Stimulated activated CD4-positive, alpha-beta T cell treated with anti-CD3 and anti-CD28 coated beads, Interleukin-4, amount 100 ng/mL, for 1 hour (primary cell): ENCODE measurements at places on chromosomes 12 and 14.

GRCh38 chr14:59251811-59252771, 63.6 kb downstream of the DAAM1 start:
- no peak for DNase-seq

DNA sequence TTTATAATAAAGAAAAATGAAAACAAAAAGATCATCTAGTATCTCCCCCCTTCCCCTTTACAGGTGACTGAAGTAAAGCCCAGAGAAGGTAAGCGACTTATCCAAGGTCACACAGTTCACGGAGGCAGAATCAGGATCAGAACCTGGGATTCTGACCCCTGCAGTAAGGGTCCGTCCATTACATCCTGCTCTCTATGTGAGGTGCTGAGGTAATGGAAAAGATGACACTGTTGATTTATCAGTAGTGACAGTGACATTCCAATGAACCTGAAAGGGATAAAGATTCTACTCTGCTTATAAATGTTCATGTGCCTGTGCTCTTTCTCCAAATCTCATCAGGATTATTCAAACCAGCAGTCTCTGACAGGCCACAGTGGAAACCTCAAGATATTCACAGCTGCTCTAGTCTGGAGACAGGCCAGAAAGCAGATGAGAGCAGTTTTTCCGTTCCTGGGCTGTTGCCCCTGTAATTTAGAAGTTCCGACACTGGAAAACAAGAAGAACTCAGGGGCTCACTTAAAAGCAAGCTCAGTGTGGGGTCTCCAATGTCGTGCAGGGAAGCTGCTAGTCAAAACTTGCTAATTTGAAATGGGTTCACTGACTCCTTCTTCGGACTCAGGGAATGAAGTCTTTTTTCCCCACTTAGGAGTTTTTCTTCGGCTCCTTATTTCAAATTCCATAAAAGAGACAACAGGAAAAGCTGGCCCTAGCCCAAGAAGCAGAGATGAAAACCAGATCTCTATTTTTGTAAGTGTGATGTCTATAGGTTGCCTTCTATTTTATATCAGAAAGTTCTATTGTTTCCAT, 131.8 kb upstream of the EEA1 start:
- DNase-seq = no peak

- no peak for DNase-seq
These were observed 15.8 kb upstream of the DTX1 start for GRCh38 chr12:113040722-113041171.

DNA sequence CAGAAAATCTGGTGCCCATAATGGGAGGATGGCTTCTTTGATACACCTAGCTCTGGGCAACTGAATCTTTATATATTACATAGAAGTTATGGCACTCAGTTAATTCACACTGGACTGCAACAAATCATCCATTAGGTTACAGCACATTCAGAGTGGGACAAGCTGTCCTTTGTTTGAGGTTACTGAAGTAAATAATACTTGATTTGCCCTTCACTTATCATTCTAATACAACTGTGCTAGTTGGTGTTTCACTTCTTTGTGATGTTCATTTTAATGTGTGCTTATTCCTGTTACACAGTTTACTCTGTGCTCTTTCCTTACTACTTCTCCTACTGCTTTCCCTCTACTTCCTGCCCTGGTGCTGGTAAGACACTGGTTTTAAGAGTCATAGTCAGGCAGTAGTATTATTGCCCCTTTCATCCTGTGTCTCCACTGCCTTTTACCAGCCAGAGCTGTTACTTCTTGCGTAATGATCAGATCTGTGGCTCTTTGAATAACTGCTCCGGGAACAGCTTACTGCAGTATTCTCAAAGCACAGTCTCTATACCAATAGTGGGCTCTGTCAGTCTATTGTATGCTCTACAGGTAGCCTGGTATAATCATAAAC, 36.4 kb upstream of the GXYLT1 start:
- DNase-seq = no peak

- DNase-seq = no peak
These were observed 1159.2 kb upstream of the TMEM132C start for GRCh38 chr12:127107744-127108143.

DNA sequence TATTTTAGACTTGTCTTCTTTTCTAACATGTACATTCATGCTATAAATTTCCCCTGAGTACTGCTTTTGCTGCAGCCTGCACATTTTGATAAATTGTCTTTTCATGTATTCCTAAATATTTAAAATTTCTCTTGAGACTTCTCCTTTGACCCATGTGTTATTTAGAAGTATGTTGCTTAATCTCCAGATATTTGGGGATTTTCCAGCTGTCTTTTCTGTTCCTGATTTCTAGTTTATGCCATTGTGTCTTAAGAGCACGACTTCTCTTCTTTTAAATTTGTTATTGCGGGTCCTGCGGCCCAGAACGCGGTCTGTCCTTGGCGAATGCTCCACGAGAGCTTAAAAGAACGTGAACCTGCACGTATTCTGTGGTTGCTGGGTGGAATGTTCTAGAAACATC, 136.4 kb downstream of the KIF26A start:
- no peak for DNase-seq

DNA sequence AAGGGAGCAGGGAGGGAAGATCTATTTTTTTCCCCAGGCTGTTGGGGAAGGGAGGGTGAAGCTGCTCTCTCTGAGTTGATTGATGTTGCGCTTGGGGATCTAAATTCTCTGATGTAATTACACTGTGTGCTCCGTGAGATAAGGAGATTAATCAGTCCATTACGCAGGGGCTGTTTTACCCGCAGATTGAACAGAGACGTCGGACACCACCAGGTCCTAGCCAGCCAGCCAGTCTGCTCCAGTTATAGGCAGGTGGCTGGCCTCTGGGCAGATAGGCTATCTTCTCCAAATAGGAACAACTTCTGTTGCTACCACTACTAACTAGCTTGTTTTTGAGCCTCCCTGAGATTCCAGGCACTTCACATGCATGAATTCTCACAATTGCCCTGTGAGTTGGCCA, 91.1 kb downstream of the SRRM4 start:
- DNase-seq = no peak

DNA sequence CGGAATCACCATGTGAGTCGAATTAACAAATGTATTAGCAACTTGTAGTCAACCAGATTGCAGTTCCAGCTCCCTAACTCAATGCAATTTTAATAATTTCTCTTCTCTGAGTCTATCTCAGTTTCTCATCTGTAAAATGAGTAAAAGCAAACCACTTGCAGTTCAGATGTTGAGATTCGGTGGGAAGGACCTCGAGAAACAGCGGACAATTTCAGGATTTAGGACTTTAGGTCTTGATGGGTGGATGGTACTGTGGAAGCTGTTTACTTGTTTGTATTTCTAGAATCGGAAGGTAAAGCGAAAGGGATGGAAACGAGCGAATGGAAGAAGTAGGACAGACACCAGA, 510 bp upstream of the TTC8 start:
- DNase-seq = no peak

- no peak for DNase-seq
These were observed 61.0 kb downstream of the NIN start for GRCh38 chr14:50769863-50770500.

DNA sequence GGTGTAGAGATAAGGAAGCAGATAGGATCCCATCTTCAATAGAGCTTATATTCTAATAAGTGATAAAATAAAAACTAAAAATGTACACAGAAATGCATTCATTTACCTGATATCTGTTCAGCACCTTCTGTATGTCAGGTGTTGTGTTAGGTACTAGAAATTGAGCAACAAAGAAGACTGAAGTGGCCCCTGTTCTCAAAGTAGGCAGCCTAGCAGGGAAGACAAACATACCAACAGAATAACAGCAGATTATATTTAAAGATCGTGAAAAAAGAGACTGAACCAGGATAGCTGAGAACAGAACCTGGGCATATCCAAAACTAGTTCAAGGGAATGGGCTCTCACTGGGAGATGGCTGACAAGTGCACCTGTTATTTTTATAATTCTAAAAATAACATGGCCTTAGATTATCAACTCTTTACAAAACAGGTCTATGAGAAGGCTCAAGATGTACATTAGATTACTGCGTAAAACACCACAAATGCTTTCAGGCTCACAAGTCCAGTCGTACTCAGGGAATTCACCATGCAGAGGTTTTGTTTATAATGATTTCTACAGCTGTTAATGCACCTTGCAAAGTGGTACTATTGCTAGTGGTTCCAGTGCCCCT, 16.4 kb downstream of the ANO6 start:
- DNase-seq = no peak

GRCh38 chr12:75747572-75748021, 236.2 kb upstream of the KRR1 start:
- DNase-seq = no peak

DNA sequence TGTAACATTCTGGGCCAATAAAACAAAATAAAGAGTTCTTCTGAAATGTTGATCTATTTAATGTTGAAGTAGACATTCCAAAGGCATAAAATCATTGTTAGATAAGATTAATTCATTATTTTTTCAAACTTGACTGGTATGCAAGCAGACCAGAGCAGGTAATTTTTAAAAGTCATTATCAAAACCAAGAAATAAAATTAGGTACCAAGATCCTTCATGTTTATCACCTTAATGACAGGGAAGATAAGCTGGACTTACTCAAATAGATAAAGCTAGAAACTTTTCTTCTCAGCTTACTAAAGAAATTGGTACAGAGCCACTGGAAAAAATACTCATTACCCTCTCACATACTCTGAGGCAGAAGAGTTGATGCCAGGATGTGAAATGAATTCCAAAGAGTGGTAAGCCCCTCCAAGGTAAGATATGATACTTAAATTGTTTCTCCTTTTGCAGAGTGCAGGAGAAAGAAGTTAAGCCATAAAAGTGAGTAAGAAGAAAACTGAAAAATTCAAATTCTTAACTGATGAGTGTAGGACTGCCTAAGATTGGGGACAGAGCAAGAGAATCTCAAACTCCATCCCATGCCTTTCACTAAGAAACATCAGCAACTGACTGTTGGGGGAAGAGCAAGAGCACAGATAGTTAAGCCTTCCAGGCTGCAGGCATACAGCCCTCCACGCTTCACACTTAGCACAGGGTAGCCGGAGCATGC, 111.9 kb downstream of the SLC41A2 start:
- DNase-seq = no peak

DNA sequence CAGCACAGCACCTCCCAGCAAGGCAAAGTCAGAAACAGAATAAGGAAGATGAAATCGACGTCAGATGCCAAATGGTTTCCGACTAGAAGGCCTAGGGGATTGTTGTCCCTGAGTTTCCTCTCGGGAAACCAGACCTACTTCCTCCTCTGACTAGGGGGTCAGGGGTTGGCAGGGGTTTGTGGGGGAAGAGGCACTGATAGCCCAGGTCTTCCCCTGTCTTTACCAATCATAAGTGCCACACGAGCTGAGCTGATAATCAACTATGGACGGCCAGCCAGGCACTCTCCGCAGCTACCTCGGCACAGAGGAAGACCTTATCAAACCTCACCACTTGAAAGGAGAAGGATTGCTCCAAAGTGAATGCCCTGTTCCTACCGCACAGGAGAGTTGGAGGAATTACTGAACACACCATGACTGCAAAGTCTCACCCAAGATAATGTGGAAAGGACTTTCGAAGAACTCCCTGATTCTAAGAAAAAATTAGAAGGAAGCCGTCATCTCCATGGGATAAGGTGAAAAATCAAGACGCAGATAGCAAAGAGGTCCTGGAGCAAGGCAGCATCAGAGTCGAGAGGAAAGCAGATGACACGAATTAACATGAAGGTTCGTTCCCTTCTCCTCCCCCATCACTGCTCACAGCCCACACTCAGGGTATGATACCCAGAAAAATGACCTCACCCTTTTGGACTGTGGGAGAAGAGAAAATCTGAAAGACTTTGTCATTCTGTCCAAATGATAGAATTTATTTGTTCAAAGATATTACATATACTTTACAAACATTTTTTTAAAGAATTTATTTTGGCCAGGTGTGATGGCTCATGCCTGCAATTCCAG, 77.7 kb upstream of the MED13L start:
- DNase-seq = no peak

- no peak for DNase-seq
These were observed 39.8 kb downstream of the TRPV4 start for GRCh38 chr12:109793411-109793810.

- DNase-seq = no peak
These were observed 278.7 kb upstream of the PRICKLE1 start for GRCh38 chr12:42868291-42868690.

DNA sequence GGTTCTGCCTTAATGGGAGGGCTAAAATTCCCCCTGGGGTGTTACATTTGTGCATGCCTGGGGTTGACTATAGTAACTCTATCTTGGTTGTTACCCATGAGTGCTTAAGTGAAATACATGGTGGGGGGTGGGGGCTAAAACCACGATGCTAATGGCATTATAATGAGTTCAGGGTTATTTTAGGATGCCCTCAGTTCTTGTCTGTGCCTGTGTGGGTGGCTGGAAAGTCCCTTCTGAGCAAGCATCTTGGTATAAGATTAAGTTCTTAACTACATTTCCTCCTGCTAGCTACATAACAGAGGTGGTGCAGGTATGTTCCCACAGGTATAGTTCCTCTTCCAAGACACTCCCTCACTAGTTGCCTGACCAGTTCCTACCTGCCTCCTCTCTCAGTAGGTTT, 822.3 kb downstream of the LRFN5 start:
- no peak for DNase-seq

DNA sequence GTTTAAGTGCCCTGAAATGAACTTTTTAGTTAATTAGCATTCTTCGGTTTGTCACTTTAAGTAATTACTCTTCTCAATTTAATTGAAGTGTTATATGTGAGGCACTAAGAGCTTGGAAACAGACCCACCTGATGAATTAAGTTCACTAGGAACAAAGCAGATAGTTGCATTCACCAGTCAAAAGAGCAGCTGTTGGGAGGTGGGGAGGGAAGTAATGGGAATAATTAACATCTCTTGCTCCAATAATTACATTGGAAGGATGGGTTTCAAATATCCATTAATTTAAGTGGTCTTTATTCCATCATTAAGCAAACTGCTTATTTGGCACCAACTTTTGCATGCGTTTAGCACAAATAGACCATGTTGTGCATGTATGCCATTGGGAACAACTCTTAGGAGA, 667.2 kb downstream of the GALC start:
- no peak for DNase-seq

DNA sequence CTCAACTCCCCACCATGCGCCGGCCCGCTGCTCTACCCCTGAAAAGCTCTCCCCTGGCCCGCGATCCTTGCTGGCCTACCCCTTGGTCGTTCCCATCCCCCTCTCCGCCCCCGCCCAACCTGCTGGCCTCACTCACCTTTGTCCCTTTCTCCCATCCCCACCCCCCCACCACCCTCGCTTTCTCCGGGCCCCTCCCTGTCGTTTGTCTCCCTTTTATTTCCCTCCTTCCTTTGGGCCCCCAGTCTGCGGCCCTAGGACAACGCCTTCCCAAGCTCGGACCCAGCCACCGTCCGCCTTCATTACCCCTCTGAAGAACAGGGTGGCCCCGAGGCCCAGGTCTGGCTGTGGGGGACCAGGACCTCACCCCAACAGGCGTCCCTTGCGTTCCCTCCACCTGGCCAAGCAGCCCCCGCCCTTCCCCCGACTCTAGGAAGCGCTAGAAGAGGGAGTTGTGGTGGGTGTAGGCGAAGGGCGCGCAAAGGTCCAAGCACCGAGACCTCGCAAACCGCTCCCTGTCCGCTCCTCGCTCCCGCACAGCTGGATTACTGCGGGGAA, 6.9 kb upstream of the SLC7A7 start:
- no peak for DNase-seq

DNA sequence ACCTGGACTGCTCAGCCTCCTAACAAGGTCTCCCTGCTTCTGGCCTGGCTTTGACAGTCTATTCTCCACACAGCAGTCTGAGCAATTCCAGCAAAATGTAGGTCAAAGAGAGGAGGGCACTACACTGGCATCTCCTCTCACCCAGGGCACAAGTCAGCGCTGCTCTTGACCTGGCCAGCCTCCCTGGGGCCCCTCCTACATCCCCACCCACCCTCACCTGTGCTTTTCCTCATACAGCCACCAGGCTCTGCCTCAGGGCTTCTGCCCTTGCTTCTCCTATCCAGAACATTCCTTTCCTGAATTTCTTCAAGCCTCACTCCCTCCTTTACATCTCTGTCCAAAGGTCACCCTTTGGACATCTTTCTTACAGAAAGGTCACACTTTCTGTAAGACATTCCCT, 33.7 kb downstream of the GALNT4 start:
- no peak for DNase-seq
